Mucosa of descending colon (tissue), 3 donors: ENCODE measurements at places on chromosomes 13 and 19. TPM values are rescaled to one million over a fixed set of nuclear protein-coding genes. Genes with fewer than 3 reads are reported as not detected.

DNA sequence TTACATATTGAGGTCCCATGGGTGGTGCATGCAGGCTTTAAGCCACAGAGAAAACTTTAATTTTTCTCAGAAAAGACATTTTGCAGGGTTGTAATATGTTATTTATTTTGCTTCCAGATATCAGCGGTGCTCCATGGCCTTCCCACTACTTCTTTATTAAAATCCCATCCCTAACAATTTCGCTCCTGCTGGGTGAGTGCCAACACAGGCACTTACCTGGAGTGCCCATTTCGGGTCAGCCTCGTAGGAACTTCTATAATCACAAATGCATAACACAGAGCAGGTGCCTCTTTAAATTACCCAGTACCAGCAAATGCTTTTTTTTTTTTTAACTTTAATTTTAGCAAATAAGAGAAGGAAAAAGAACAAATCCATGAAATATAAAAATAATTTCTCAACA is 86.4 kb downstream of the EFNB2 start:
- DNase-seq, result no peak

DNA sequence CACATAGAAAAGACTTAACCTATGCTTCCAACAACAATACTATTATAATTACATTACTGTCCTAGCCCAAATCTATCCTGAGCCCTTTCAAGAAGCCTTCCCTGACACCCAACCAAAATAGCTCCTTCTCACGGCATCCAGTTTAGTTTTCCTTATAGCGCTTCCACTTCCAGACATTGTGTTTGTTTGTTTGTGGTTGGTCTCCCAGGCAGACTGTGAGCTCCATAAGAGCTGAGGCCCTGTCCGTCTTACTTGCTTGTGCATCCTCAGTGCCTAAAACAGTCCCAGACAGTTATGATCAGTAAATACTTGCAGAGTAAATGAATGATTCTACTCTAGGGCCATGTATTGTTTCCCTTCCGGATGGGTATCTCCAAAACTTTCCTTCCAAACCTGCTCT is 68.1 kb upstream of the STARD13 start:
- DNase-seq, result no peak

MBNL2 gene
- total RNA-seq, result 75.1 TPM

HIF3A gene
- 4.9 TPM for total RNA-seq

MAP4K1 gene
- 10.6 TPM for total RNA-seq
